ENCODE measurements at places on chromosomes 6 and 20. TPM values are rescaled to one million over a fixed set of nuclear protein-coding genes. Genes with fewer than 3 reads are reported as not detected.

Gene CLDN20
- total RNA-seq, result 2.2 TPM

Gene SEL1L2
- total RNA-seq, result not detected

DNA sequence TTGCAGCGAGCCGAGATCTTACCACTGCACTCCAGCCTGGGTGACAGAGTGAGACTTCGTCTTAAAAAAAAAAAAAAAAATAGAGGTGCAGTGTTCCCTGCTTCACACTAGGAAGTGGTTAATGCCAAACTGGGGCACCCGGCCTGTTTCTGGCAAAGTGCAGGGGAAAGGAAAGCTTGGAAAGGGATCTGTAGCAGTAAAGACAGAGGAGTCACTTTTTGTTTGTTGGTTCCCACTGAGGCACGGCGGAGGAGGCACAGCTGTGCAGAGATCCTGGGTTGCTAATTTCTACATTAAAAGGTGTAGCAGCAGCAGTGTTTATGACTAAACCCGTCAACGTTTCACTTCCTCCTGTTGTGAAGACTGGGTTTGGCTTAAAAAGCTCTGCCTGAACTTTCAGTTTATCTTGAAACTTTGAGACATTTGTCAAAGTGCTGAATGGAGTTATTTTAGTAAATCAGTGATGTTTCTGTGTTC is 125.6 kb downstream of the CARMIL1 start:
- no peak for DNase-seq

Gene RSPH4A
- 0.18 TPM for total RNA-seq

Gene PFDN6
- total RNA-seq, result 27.1 TPM

DNA sequence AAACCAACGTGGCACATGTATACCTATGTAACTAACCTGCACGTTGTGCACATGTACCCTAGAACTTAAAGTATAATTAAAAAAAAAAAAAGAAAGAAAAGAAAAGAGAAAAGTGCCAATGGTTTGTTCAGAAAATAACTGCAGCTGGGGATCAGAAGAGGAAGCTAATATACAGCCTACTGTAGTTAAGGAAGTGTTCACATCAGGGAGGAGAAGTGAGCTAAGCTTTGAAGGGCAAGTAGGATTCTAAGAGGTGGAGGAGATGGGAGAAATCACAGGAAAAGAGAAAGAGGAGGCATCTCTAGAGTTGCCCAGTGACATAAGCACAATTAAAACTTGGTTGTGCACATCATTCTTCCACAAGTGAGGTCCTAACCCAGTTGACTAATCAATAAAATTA is 214.4 kb upstream of the DTNBP1 start:
- no peak for DNase-seq

Gene GNMT
- total RNA-seq, result 1.8 TPM

- DNase-seq, result no peak
These were observed 171.7 kb downstream of the PREX1 start for GRCh38 chr20:48656137-48656536.

Gene C20orf141
- not detected for total RNA-seq

GRCh38 chr6:41724228-41724580 is 11.2 kb downstream of the TFEB start:
- no peak for DNase-seq

- DNase-seq, result no peak
These were observed 10.9 kb upstream of the SPDEF start for GRCh38 chr6:34566830-34567546.

- peak; percentile 67 for DNase-seq
These were observed 260.0 kb downstream of the C6orf118 start for GRCh38 chr6:165049362-165049761.

Gene SOX4
- total RNA-seq, result 18.6 TPM

DNA sequence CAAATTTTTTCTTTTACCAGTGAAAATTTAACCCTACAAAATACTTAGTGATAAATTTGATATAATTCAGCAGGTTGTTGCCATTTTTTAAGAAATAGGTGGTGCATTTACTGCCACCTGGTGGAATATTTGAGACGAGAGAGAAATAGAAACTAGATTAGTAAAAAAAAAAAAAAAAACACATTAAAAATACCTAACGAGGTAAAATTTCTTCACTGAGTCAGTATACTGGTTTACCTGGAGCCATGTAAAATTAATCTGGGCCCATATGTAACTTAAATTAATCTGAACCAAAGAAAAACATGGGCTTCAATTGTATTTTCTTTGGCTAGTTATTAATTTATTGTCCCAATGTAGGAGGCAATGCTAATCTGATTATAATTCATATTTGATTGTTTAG is 520.8 kb downstream of the EPM2A start:
- no peak for DNase-seq

Gene SRMS
- not detected for total RNA-seq

- DNase-seq, result peak; percentile 78
These were observed 806 bp downstream of the MICAL1 start for GRCh38 chr6:109454496-109455436.
